NCI-H2081 treated with DMSO at 0.1 percent for 48 hours (cell line): ENCODE measurements at places on chromosomes 4 and X.

- DNase-seq, result no peak
Measured at GRCh38 chrX:114717921-114718320, 134.0 kb downstream of the HTR2C start.

DNA sequence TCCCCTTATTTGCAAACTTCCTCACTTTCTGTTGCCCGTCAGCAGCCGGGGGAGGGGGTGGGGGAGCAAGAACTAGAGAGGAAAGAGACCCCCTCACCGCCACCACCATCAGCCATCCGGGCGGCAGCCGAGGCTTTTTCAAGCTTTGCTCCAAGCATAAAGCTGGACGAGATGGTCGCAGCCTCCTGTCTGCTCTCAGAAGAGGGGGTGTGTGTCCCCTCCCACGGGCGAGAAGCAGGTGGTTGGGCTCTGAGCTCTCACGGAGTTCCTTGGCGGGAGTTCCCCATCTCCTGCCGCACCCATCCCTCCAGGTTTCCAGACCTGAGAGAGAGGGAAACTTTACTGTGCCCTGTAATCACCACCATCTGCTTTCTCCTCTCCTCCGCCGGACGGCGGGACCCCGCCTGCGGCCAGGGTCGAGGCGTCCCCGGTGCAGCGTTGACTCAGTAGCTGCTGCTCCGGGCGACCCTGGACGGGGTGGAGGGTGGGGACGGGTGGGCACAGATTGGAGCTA, 4.7 kb upstream of the ARX start:
- no peak for DNase-seq

DNA sequence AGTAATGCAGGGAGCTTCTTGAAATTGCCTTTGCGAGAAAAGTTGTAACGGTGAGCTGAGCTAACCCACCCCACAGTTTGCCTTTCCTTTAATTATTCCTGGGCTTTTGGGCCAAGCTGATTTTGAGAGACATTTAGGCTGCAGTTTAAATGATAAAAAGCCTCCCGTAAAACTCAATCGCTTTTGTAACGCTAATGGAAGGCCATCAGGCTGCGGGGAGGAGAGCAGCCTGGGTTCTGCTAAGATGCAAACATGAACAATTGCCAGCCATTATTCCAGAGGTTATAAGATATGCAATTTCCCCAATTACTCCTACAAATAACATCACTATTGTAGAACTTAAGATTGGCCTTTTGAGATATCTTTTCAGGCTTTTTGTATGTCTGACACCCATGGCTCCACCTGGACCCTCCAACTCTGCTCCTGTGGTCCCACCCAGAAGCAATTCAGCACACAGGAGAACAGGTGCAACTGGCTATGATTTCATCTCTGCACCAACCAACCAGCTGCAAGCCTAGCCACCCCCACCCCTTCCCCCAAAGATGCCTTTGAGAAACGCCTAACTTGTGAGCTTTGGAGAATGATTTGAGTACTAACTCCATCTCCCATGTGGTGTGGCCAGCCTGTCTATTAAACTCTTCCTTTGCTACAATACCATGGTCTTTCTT, 108.2 kb upstream of the FAM9C start:
- no peak for DNase-seq

DNA sequence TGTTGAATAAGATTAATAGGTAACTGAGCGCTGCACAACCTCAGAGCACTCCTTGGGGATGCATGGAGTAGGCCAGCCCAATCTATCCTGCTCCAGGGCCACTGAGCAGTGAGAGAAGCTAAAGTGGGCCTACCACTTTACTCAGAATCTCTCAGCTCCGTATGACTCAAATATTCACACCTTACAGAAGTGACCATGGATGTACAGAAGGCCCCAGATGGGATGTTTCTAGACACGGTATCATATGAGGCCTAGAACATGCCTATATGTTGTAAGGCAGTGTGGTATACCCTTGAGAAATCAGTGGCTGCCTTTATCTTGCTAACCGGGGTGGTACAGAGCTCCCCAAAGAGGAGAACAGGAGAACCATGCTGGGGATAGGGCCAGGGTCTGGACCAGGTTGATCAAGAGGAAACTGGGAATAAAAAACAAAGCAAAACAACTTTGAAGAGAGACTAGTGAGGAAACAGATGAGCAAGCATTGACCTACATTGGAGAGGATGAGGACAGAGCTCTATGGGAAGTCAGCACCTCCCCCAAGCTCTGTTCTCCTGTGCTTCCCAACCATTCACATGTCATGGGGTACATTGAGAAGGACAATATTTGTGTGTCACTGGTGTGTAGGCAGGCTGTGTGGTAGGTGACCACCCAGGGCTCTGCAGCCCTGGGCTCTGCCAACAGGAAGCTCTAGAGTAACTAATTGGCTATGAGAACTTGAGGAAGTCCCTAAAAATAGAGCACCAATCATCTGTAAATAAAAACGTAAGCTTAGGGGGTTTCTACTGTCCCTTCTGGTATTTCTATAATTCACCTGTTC, 31.4 kb downstream of the HOPX start:
- DNase-seq, result no peak

DNA sequence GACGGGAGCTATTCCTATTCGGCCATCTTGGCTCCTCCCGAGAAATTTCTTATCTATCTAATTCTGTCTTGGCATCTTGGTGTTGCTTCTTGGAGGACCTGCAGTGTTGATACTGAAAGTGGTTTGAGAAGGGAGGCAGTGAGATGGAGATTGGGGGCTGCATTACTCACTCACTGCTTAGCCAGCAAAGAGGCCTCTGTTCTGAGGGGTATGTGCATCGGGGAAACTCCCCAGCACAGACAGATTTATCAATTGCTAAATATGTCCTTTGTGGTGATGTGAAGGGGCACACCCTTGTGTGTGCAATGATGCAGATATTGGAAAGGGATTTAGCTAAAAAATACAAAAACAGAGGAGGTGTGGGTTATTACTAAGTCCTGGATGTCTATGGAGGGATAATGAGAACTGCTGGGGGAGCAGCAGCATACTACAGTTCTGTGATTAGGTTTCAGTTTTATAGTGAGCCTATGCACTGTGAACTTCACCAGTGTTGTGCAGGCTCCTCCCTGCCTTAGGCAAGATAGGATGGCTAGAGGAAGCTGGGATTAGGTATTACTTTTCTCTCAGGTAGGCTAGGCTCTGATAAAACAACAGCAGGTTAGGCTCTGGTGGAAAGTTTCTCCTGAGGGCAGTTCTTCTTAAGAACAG, 279.0 kb downstream of the HS3ST1 start:
- DNase-seq, result no peak

- no peak for DNase-seq
Measured at GRCh38 chr4:177759729-177760128, 317.5 kb upstream of the AGA start.

DNA sequence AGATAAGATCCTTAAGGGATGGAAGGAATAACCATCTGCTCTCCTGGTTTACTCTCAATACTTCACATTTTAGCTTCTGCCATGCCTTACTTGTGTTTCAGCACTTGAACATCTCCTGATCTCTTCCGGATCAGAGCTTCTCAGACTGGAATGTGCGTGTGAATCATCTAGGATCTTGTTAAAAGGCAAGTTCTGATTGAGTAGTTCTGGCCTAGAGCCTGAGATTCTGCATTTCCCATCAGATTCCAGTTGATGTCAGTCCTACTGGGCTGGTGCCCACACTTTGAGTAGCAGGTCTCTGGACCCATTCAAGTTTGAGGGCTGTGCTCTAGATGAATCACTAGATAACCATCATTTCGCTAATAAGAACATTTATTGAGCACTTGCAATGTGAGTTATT, 20.0 kb downstream of the NDP start:
- DNase-seq, result no peak

DNA sequence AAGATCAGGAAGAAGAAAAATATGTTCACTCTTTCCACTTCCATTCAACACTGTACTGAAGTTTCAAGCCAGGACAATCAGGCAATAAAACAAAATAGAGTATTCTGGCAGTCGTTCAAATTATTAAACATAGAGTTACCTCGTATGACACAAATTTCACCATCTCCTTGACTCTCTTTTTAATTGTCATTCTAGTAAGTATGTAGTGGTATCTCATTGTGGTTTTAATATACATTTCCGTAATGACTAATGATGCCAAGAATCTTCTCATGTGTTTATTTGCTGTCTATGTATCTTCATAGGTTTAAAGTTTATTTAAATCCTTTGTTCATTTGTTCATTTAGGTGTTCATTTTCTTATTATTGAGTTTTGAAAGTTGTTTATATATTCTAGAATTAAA, 352.2 kb downstream of the IDS start:
- DNase-seq, result no peak

- DNase-seq, result no peak
Measured at GRCh38 chr4:75880278-75880677, 22.0 kb downstream of the PPEF2 start.

GRCh38 chr4:93756101-93756500, 72.5 kb upstream of the ATOH1 start:
- no peak for DNase-seq
